D721Med (cell line): ENCODE measurements at places on chromosomes 6 and 20.

DNA sequence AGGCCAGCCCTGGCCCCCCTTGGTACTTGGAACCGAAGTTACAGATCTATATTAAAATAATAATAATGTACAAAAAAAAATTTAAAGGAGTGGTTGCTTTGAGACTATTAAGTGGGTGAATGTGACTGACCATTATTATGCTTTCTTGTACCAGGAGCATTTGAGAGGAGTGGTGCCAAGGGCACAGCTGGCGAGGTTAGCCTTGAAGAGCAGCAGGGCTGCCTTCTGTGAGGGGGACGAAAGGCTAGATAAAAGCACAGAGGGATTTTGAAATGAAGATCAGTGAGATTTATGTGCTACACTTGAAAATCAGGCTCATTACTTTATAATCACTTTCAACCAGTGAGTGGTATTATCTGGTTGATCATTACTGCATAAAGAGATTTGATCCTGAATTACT lies 48.6 kb downstream of the FIG4 start:
- DNase-seq = no peak

DNA sequence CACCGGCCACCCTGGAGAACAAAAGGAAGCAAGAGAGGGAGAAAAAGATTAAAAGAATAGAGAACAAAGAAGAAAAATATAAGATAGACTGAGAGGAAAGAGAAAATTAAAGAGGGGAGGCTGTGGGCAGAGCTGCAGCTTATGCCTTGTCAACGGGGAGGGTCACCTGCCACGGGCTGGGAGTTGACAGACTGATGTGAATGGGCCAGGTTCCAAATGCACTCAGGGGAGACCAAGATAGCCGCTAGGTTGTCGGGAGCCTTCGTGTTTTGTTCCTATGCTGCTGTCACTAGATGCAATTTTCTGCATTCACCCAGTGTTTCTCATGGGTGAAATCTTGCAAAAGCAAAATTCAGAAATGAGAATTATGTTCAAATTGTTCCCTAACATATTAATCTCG lies 119.6 kb upstream of the MTHFD1L start:
- DNase-seq = no peak

- no peak for DNase-seq
Observed at GRCh38 chr6:140380427-140381218, 1006.2 kb upstream of the CITED2 start.

DNA sequence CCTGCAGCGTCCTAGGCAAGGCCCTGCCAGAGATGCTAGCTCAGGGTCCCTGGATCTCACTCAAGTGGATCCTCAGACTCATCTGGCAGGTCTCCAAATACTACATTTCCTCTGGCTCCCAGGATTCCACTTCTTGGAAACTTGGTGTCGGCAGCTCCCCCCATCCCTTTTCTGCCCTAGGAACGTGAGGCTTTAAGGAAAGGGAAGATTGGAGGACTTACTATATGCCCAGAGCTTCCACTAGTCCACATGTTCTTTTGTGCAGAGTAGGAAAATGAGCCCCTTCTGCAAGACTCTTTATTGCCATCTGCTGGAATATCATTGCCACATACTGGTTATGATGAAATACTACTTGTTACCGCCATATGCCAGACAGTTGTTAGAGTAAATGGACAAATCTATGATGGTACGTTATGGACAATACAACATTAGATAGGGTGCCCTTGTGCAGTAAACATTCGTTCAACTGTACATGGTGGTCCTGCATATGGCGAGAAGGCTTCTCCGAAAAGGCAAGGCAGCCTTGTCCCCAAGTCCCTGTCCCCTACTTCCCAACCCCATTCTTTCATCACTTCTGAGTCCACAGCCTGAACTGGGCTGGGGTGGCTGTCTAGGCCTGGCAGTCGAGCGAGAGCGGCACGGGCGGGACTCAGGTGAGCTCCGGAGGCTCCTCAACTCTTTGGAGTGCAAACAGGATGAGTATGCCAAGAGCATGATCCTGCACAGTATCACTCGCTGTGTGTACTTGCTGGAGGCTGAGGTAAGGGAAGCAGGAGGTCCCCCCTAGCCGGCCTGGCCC lies 780 bp downstream of the ARMC12 start:
- peak; percentile 76 for DNase-seq

DNA sequence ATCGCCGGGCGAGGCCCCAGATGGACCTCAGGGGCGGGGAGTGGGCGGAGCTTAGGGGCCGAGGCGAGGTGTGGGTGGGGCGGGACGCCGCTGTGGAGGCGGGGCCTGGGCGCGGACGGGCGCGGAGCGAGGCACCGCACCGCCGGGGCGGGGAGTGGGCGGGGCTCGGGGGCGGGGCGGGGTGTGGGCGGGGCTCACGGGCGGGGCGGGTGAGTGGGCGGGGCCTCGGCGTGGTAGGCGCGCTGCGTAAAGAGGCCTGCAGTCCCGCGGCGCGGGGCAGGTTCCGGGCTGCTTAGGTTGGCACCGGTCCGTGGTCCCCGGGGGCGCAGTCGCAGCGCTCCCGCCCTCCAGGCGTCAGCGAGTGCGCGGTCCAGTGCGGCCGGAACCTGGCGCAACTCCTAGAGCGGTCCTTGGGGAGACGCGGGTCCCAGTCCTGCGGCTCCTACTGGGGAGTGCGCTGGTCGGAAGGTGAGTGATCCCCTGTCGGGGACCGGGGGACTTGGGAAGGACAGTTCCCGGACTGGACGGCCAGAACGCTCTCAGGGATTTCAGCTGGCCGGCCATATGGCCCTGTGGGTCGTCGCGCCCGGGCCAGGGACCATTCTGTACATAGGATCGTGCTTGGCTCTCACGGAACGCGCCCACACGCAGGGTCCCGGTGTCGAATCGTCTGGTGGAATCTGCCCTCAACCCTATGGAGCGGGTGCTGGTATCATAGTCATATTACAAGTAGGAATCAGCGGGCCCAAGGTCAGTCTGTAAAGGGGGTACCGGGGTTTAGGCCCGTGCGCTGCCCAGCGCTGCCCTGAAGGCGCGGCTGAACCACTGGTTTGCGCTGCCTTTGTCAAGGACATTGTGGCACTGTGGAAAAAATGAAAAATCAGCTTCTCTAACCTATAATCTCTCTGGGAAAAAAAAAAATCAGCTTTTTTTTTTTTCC lies at the start of gene NQO2:
Gene NQO2 (plus strand): TSS at position 277 of the 940 bp plus-strand sequence. CDS start 6,659 bp downstream, outside the sequence.
- peak; percentile 90 for DNase-seq

DNA sequence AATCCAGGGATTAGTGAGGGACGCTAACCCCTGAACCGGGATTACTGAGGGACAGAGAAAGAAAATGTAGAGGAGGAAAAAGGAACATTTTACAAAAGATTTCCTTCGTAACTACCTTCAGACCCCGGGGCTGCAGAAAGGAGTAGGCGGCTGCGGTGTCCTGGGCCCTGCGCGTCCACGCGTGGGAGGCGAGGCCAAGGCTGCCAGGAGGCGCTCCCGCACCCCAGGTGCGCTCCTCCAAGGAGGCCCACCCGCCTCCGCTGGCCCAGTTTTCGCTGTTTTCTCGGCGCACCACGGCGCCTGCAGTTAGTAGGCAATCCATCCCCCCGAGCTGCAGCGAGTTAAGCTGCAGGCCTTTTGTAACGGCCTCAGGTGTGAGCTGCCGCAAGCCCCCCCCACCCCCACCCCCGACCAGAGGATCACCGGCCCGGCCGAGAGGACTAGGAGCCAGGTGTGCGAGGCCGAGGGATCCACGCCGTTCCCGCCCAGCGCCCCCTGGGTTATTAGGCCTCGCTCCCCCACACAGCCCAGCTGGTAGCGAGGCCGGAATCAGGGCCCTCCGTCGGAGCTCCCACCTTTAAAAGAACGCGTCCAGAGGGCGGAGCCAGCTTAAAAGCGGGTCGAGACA lies 380.3 kb upstream of the ARID1B start:
- no peak for DNase-seq

DNA sequence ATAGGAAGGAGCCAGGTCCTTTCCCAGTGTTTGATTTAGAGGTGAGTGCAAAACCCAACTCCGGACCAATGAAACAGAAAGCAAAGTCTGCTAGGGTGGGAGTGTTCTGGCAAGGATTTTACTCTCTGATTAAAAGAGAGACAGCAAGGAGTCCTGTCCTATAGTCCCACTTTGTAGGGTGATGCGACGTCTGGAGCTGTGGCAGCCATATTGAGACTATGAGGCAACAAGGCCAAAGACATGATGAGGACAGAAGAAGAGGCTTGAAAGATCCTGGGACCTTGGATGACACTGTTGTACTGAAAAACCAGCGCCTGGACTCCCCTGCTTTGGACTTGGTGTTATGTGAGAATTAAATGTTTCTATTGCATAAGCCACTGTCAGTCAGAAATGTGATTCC lies 8.1 kb downstream of the SULF2 start:
- DNase-seq = no peak

- DNase-seq = no peak
Observed at GRCh38 chr6:119463081-119463626, 113.6 kb upstream of the MAN1A1 start.

GRCh38 chr6:78954740-78955139 lies 87.4 kb downstream of the IRAK1BP1 start:
- no peak for DNase-seq

GRCh38 chr6:10522929-10523573 lies 1.9 kb downstream of the GCNT2 start:
- no peak for DNase-seq

DNA sequence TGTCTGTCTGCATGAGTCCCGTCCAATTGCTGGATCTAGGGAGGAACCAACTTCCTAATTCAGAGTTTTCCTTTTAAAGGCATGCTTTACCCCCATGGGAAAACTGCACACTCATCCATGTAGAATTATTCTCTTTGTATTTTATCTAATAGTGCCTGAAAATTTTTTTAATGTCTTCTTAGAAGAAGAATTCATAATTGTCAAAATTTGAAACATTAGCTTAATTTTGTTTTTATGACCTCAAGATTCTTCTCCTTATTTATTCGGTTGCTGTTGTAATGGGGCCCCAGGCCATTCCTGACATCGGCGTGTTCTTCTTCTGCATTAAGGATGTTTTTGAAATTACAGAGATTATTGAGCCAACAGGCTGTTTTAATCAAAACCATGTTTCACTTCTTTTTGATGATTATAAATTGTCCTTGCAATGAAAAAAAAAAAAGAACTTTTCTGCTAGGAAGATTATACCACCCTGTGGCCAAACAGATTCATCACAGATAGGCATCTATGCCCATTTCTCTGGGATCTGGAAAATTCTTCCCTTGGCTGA lies 100.3 kb downstream of the ZNF217 start:
- no peak for DNase-seq

- no peak for DNase-seq
Observed at GRCh38 chr6:30317913-30318589, 8.7 kb upstream of the TRIM39 start.

- DNase-seq = no peak
Observed at GRCh38 chr6:152267967-152268845, 369.0 kb downstream of the SYNE1 start.

GRCh38 chr20:31602779-31603441 lies 2.2 kb upstream of the ID1 start:
- DNase-seq = no peak

- DNase-seq = no peak
Observed at GRCh38 chr6:90204327-90205056, 92.2 kb downstream of the BACH2 start.

DNA sequence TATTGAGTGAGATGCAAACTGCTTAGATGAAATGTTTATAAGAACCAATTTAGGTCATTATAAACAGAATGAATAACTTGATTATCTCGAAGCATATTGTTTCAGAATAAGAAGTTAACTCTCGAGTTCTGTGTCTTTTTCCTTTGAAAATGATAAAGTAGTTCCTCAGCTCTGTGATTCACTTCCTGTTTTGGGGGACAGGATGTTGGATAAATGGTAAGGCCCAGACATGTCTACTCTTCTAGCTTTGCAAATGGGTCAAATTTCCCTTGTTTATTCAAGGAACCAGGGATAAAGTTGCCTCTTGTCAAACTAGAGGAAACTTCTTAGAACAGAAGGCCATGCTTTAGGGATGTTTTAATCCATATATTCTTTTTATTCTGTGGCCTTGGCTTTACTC lies 246.9 kb downstream of the SOX4 start:
- DNase-seq = no peak

DNA sequence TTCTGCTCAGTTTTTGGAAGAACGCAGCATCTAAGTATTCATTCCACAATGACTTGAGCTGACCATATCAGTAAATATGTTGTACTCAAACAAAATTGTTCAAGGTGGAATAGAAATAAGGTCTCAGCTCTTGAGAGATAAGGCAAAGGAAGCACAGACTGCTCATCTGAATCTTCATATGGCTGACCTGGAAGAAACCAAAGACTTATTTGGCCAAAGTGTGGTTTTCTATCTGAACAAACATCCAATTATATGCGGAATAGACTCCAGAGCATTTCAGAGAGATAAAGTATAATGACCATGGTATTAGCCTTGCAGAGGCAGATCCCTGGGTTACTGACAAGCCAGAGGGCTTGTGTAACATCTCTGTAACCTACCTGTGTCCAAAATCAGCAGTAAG lies 308.7 kb downstream of the CD83 start:
- DNase-seq = no peak

- no peak for DNase-seq
Observed at GRCh38 chr6:149864578-149865535, 698 bp upstream of the LRP11 start.

DNA sequence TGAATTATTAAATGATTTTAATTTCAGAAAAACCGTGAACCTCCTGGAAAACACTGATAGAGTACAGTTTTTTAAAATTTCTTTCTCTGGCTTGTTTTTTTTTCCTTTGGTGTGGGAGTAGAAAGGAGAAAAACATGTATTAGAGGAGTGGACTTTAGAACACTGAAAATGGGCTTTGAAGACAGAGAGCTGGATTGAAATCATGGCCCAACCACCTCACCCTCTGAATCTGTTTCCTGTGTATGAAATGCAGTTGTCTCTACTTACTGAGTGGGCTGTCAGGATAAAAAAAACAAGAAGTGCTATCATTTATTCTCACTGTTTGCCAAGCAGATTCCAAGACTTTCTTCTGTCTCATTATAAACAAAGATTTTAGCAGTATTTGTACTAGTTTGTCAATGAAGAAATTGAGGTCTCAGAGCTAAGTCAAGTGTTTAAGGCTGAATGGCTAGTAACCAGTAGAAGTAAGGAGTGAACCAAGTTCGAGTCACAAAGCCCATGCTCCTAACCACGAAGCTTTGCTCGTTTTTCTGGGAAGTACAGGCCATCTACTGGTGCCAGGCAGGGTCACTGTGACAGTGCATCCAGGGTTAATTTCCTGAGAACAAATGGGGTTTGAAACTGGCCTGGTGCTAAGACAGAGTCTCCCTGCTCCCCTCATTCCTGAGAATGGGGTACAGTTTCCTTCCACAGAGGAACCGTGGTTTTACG lies 256.4 kb downstream of the TMEM242 start:
- no peak for DNase-seq

- DNase-seq = no peak
Observed at GRCh38 chr6:34484899-34485298, 19.0 kb downstream of the PACSIN1 start.

GRCh38 chr20:7601431-7601830 lies 338.8 kb downstream of the HAO1 start:
- DNase-seq = no peak

DNA sequence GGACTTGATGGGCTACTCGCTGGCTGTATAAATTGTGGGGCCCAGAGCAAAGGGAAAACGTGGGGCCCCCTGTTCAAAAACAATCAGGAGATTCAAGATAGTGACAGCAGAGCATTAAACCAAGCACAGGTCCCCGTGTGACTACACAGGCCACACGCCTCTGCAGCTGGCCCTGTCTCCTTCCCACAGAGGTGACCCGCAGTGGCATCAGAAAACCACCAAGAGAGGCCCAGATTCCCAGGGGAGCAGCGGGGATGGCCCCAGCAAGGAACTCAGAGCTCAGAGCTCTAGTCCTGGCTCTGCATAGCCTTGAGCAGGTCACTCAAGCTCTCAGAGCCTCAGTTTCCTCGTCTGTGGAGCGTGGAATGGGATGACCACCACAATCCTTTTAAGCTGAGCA lies 57.6 kb downstream of the CPNE5 start:
- no peak for DNase-seq

GRCh38 chr6:167208819-167209576 lies 51.2 kb upstream of the GPR31 start:
- DNase-seq = no peak
